Endodermal cell (in vitro differentiated cells): ENCODE measurements at places on chromosomes 2 and 18.

GRCh38 chr2:128622955-128623620 is 304.4 kb upstream of the HS6ST1 start:
- H3K36me3 ChIP-seq = no peaks in the 10 kb centered on the region
- H3K27me3 ChIP-seq = no peaks in the 10 kb centered on the region
- DNase-seq = no peak
- H3K4me3 ChIP-seq = no peak overlapping the region
- peaks cover 7% of the 10 kb centered on the region for H3K4me1 ChIP-seq

DNA sequence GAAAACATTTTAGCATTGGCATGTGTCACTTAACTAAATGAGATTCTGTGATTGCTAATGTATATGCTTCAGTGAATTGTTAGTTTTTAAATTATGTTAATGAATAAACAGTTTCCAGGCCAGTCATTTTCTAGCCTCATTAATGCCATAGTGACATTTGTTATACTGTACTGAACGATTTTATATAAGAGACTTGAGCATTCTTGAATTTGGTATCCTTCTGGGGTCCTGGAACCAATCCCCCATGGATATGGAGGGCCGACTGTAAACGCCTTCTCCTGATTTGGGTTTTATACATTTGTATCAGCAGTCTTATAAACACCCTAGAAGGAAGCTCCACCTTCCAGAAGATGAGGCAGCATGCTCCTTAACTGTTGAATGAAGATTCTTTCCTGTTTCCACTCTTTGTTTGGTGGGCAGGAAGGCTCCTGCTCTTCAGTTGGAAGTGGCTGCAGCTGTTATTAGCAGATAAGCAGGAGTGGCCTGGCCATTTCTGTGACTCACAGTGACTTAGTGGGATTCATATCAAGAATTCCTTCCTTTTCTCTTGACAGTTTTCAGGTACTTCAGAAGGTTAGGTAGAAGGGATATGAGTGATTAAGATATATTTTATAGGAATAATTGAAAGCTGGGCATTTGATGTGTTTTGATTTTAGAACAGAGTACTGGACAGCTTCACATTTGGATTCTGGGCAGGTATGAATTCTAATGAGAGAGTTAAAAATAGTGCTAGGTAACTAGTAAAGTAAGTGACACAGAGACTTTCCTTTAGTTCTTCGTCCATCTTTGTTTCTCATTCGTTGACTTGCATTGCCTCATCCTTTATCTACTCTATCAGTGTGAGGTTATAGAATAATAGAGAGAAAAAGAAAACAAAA is 124.9 kb downstream of the PLCL1 start:
- H3K4me1 ChIP-seq = no peaks in the 10 kb centered on the region
- H3K27ac ChIP-seq = no peak overlapping the region
- H3K36me3 ChIP-seq = no peaks in the 10 kb centered on the region
- no peak for DNase-seq
- H3K27me3 ChIP-seq = no peaks in the 10 kb centered on the region

- H3K36me3 ChIP-seq = no peaks in the 10 kb centered on the region
- H3K4me1 ChIP-seq = no peaks in the 10 kb centered on the region
These were observed 472.7 kb downstream of the THSD7B start for GRCh38 chr2:137238065-137238464.

DNA sequence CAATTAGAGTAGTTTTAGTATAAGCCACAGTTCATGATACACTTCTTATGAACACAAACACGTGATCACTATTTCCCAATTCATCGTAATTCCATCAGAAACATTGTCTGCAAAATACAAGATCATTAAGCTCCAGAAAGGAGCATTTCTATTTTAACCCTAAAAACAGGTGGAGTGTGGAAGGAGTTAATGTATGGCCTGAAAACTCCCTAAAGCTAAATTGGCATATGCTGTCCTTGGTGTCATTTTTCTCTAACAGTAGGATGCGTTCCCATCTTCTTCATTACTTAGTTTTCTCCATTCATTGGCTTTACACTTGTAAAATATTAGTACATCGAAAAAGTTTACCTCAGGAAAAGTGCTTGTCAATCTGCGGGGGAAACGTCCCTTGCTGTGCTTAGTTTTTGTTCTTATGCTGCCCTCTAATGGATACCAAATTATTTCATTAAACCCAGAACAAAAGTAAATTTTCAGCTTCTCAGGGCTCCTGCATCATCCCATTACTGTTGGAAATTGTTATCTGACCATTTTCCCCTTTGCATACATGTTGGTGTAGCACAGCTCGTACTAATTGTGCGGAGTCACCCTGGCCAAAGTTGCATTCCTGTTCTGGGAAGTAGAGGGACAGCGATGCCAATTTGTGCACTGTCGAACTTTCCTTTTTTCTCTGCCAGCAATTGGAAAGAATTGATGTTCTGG is 153.4 kb downstream of the GPD2 start:
- peaks cover 15% of the 10 kb centered on the region for H3K4me1 ChIP-seq
- H3K27me3 ChIP-seq = no peaks in the 10 kb centered on the region
- DNase-seq = no peak

DNA sequence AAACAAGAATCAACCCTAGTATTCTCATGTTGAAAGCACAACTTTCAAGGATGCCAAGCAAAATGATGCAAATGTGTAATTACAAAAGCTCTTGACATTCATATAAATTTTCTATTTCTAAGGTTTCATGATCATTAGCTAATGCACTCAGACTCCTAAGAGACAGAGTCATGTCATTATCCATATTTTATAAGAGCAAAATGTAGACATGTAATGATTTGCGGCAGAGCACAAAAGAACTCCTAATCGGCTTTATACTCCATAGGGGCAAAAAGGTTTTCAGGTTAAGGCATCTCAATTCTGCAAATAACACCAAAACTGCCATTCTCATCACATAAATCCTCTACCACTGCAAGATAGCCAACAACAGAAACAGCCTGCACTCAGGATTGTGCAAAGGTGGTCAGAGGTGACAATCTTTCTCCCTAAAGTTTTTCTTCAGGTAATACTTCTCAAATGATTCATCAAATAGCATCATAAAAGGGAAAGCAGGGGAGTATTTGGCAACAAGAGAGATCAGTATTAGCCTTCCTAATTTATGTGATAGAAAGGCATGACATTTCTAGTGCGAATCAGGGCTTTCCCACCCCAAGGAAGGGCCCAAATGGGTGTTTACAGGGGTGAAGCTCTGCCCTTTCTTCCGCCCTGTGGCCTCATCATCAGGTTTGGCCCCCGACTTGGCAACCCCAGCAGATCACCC is 64.7 kb downstream of the STK39 start:
- H3K27ac ChIP-seq = no peak overlapping the region
- DNase-seq = no peak
- no peaks in the 10 kb centered on the region for H3K27me3 ChIP-seq
- H3K4me3 ChIP-seq = no peak overlapping the region
- peaks cover 3% of the 10 kb centered on the region for H3K4me1 ChIP-seq

DNA sequence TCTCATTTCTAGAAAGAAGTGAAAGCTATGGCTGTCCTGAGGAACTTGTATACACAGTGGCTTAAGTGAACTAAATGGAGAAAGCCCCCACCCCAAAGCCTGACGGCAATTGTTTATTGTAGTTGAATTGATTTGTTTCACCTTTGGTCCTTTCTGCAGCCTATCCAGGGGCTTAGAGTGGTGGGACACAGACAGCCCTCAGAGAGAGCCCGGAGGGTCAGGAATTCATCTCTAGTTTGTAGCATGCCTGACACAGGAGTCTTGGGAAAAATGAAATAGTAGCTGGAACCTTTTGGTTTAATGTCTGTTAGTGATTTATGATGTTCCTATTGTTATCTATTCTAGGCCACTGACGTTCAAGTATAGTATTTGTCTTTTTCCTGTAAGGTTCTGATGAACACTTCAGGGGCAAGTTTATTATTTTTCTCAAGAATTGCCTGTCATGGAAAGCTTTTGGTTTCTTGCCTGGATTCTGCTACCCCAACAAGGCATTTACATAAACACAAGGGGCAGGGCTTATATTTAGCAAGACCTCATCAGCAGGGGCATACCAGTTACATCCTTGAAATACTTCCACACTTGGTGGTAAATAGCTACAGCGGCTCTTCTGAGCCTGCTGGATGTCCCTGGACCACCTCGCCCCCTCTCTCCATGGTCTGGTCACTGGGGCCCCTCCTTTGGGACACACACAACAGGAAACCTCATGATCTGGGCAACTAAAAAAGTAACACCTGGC is 44.4 kb downstream of the KCNE4 start:
- no peaks in the 10 kb centered on the region for H3K36me3 ChIP-seq
- no peaks in the 10 kb centered on the region for H3K27me3 ChIP-seq
- H3K27ac ChIP-seq = no peak overlapping the region
- DNase-seq = no peak
- no peaks in the 10 kb centered on the region for H3K4me1 ChIP-seq

DNA sequence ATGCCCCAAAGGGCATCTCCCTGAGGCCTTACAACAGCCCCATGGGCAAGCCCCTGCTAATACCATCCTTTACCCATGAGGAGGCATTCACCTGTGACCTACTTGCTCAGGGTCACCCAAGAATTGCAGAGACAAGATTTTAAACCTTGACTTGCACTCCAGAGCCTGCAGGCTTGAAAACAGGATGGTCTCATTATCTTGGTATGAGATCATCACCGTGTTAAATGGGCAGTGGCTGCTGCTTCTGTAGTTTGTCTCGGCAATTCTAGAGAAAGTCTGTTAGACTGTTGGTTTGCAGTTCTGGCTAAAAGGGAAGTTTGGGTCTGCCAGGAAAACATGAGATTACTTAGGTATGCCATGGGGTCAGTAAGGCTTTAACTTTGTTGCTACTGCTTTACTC is 698.9 kb downstream of the GALR1 start:
- H3K36me3 ChIP-seq = no peaks in the 10 kb centered on the region
- H3K27ac ChIP-seq = no peak overlapping the region
- no peaks in the 10 kb centered on the region for H3K4me1 ChIP-seq
- H3K4me3 ChIP-seq = no peak overlapping the region

DNA sequence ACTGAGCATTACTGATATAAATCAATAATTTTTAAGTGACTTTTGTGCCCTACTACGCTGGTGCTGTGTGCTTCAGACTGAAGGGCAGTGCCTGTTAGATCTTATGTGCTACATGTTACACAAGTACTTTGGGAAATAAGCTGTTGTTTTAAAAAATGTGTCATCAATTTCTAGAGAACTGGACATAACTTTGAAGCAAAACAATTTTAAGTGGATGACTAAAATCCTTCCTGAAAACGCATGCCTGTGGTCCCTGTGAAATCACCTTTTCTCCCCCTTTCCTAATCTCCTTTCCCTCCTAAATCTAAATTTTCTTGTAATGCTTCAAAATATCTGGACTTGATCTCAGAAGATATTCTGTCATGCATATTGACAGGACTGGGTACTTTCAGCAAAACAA is 7.1 kb upstream of the IL1RL1 start:
- DNase-seq = no peak
- H3K27ac ChIP-seq = no peak overlapping the region
- H3K4me1 ChIP-seq = no peaks in the 10 kb centered on the region
- no peaks in the 10 kb centered on the region for H3K27me3 ChIP-seq

- H3K4me3 ChIP-seq = peak overlapping the region; percentile 75
- no peak for DNase-seq
- H3K36me3 ChIP-seq = no peaks in the 10 kb centered on the region
- H3K4me1 ChIP-seq = peaks cover 30% of the 10 kb centered on the region
These were observed 1.7 kb downstream of the TMBIM1 start for GRCh38 chr2:218290316-218291261.

DNA sequence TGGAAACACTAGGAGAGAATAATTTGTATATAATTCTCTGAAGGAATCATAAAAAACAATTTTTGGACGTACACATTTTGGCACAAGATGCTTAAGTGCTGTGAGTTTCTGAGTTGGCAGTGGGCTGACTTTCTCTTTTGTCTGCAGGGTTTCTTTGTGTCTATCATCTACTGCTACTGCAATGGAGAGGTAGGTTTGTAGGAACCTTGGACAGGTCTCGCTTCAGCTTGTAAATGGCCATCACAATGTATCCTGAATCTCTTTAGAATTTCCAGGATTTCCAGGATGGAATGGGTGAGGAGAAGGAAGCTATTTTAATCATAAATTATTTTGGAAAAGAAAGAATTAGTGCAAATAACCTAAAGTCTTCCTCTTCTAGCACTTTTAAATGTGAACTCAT is 83.9 kb downstream of the PTH2R start:
- DNase-seq = no peak
- H3K4me1 ChIP-seq = no peaks in the 10 kb centered on the region
- no peaks in the 10 kb centered on the region for H3K36me3 ChIP-seq
- H3K27me3 ChIP-seq = no peaks in the 10 kb centered on the region
- no peak overlapping the region for H3K27ac ChIP-seq

GRCh38 chr18:75334869-75335268 is 92.6 kb downstream of the SMIM21 start:
- no peak for DNase-seq
- H3K4me3 ChIP-seq = no peak overlapping the region
- H3K36me3 ChIP-seq = no peaks in the 10 kb centered on the region
- H3K27ac ChIP-seq = no peak overlapping the region
- no peaks in the 10 kb centered on the region for H3K27me3 ChIP-seq
- no peaks in the 10 kb centered on the region for H3K4me1 ChIP-seq

- no peaks in the 10 kb centered on the region for H3K27me3 ChIP-seq
- H3K4me3 ChIP-seq = no peak overlapping the region
- H3K36me3 ChIP-seq = no peaks in the 10 kb centered on the region
- H3K4me1 ChIP-seq = no peaks in the 10 kb centered on the region
- DNase-seq = no peak
These were observed 19.6 kb upstream of the SEH1L start for GRCh38 chr18:12928206-12928605.

- H3K4me3 ChIP-seq = no peak overlapping the region
- no peak overlapping the region for H3K27ac ChIP-seq
- peaks cover 6% of the 10 kb centered on the region for H3K4me1 ChIP-seq
- no peaks in the 10 kb centered on the region for H3K36me3 ChIP-seq
- H3K27me3 ChIP-seq = no peaks in the 10 kb centered on the region
These were observed 60.5 kb upstream of the PELI1 start for GRCh38 chr2:64204703-64205102.

GRCh38 chr2:137872577-137872976 is 91.7 kb upstream of the HNMT start:
- H3K36me3 ChIP-seq = no peaks in the 10 kb centered on the region
- H3K27me3 ChIP-seq = no peaks in the 10 kb centered on the region
- H3K27ac ChIP-seq = no peak overlapping the region
- H3K4me1 ChIP-seq = peaks cover 10% of the 10 kb centered on the region
- no peak overlapping the region for H3K4me3 ChIP-seq
- DNase-seq = no peak

DNA sequence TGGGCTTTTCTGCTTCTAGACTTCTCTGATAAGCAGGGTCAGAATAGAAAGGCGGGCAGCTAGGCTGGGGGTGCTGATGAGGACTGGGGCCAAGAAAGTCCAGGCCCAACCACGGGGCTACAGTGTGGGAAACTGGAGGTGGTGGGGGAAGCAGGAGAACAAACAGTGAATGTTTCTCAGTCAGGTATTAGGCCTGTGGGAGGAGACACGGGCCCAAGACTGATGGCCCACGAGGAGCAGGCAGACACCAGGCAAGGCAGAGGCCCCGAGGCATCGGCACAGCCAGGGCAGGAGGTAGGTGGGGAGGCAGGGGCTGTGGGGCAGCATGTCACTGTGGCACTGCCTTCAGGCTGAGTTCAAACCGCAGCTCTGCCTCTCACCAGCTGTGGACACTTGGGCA is 40.7 kb downstream of the KCNIP3 start:
- H3K27ac ChIP-seq = no peak overlapping the region
- H3K4me3 ChIP-seq = no peak overlapping the region
- no peaks in the 10 kb centered on the region for H3K36me3 ChIP-seq
- H3K27me3 ChIP-seq = peaks cover 21% of the 10 kb centered on the region
- no peak for DNase-seq

- no peak overlapping the region for H3K4me3 ChIP-seq
- peaks cover 9% of the 10 kb centered on the region for H3K4me1 ChIP-seq
- peaks cover 88% of the 10 kb centered on the region for H3K27me3 ChIP-seq
- no peak overlapping the region for H3K27ac ChIP-seq
These were observed 242.0 kb downstream of the TMEM182 start for GRCh38 chr2:103003750-103004260.
